PC-9 (cell line): ENCODE measurements at places on chromosomes 3 and 15. TPM values are rescaled to one million over a fixed set of nuclear protein-coding genes. Genes with fewer than 3 reads are reported as not detected.

GRCh38 chr3:188178293-188178936, 24.5 kb downstream of the LPP start:
- DNase-seq = no peak
- no peak overlapping the region for H3K27ac ChIP-seq
- H3K4me3 ChIP-seq = no peak overlapping the region
- H3K36me3 ChIP-seq = peaks cover 13% of the 10 kb centered on the region; the same call in 1 of the 2 replicates
- peaks cover 27% of the 10 kb centered on the region for H3K4me1 ChIP-seq

GRCh38 chr15:57668016-57668415, 38.5 kb upstream of the POLR2M start:
- no peaks in the 10 kb centered on the region for H3K36me3 ChIP-seq
- no peak overlapping the region for H3K27ac ChIP-seq
- no peaks in the 10 kb centered on the region for H3K27me3 ChIP-seq
- DNase-seq = no peak
- no peak overlapping the region for H3K4me3 ChIP-seq

- DNase-seq = no peak
- no peak overlapping the region for H3K27ac ChIP-seq
- peaks cover 15% of the 10 kb centered on the region for H3K4me1 ChIP-seq
- no peaks in the 10 kb centered on the region for H3K27me3 ChIP-seq
- no peaks in the 10 kb centered on the region for H3K36me3 ChIP-seq
Observed at GRCh38 chr3:48475188-48475587, 28.7 kb downstream of the ATRIP start.

DNA sequence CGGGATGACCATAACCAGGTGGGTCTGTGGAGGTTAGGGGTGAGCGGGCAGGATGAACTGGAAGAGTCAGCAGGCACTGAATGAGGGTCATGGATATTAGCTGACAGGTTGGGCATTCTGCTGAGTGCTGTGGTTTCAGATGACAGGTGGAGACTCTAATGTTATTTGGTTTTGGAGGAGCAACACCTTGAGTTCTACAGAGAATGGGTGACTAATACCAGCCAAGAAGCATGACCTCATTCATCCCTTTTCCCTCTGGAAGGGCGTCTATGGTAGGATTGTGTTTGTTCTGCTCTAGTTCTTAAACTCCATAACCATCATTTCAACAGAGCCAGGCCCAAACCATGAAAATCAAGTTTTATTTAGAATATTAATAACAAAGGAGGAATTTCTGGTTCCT, 550.7 kb upstream of the LMCD1 start:
- H3K27me3 ChIP-seq = no peaks in the 10 kb centered on the region
- H3K4me1 ChIP-seq = no peaks in the 10 kb centered on the region
- H3K36me3 ChIP-seq = no peaks in the 10 kb centered on the region
- no peak overlapping the region for H3K4me3 ChIP-seq
- DNase-seq = no peak

- H3K4me3 ChIP-seq = no peak overlapping the region
- no peak overlapping the region for H3K27ac ChIP-seq
- DNase-seq = no peak
- H3K4me1 ChIP-seq = no peaks in the 10 kb centered on the region; the same call in 1 of the 2 replicates
- no peaks in the 10 kb centered on the region for H3K27me3 ChIP-seq
- no peaks in the 10 kb centered on the region for H3K36me3 ChIP-seq
Observed at GRCh38 chr3:108302570-108302969, 6.2 kb downstream of the HHLA2 start.

- no peak for DNase-seq
- H3K27me3 ChIP-seq = no peaks in the 10 kb centered on the region
- no peaks in the 10 kb centered on the region; the same call in 1 of the 2 replicates for H3K4me1 ChIP-seq
- H3K4me3 ChIP-seq = no peak overlapping the region
Observed at GRCh38 chr15:33988384-33988783, 20.1 kb downstream of the CHRM5 start.

DNA sequence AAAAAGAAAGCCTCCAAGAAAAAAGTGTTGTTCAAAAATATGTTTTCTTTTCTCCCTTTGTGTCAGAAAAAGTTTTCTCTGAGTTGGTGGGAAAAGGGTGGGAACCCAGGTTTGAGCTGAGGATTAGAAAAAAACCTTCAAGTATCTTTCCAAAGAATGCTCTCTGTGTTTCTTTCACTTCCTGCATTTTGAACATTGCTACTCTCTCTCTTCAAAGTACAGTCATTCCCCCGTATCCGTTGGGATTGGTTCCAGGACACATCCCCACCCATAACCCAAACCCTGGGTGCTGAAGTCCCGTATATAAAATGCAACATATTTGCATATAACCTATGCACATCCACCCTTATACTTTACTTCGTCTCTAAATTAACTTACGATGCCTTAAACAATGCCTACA, 139.6 kb downstream of the TMCO5A start:
- H3K36me3 ChIP-seq = no peaks in the 10 kb centered on the region
- H3K4me3 ChIP-seq = no peak overlapping the region
- H3K27ac ChIP-seq = no peak overlapping the region
- peaks cover 26% of the 10 kb centered on the region for H3K4me1 ChIP-seq
- no peak for DNase-seq

GRCh38 chr3:26920646-26921478, 298.3 kb downstream of the LRRC3B start:
- no peaks in the 10 kb centered on the region for H3K27me3 ChIP-seq
- no peaks in the 10 kb centered on the region for H3K36me3 ChIP-seq
- H3K27ac ChIP-seq = no peak overlapping the region
- no peaks in the 10 kb centered on the region for H3K4me1 ChIP-seq

GRCh38 chr3:182962166-182962565, 18.2 kb downstream of the DCUN1D1 start:
- H3K27me3 ChIP-seq = no peaks in the 10 kb centered on the region
- H3K36me3 ChIP-seq = peaks cover 42% of the 10 kb centered on the region
- DNase-seq = no peak

DNA sequence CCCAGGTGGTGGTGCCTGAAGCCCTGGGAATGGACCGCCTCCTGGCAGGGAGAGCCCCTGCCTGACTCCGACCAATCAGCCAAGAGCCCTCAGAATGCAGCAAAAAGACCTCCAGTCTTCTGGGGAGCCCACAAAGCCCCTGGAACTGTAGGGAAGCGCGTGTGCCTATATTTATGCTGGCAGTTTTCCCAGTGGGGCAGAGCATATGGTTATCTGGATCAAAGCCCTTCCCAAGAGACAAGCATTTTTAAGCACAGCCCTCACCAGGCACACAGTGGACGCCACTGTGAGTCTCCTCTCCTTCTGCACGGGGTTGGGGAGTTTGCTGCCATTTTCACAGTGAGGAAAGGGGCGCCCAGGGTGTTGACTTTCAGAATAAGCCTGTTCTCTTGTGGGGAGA, 80.9 kb upstream of the RPL32 start:
- no peak overlapping the region for H3K27ac ChIP-seq
- H3K27me3 ChIP-seq = no peaks in the 10 kb centered on the region
- 0 out of 2 replicates have a peak, but pooled peaks cover 5% of the 10 kb centered on the region for H3K4me1 ChIP-seq
- H3K4me3 ChIP-seq = no peak overlapping the region

- no peak overlapping the region for H3K4me3 ChIP-seq
- 0 out of 2 replicates have a peak, but pooled peaks cover 11% of the 10 kb centered on the region for H3K4me1 ChIP-seq
- peak; percentile 64 for DNase-seq
Observed at GRCh38 chr15:78322243-78322642, 17.9 kb upstream of the CRABP1 start.

DNA sequence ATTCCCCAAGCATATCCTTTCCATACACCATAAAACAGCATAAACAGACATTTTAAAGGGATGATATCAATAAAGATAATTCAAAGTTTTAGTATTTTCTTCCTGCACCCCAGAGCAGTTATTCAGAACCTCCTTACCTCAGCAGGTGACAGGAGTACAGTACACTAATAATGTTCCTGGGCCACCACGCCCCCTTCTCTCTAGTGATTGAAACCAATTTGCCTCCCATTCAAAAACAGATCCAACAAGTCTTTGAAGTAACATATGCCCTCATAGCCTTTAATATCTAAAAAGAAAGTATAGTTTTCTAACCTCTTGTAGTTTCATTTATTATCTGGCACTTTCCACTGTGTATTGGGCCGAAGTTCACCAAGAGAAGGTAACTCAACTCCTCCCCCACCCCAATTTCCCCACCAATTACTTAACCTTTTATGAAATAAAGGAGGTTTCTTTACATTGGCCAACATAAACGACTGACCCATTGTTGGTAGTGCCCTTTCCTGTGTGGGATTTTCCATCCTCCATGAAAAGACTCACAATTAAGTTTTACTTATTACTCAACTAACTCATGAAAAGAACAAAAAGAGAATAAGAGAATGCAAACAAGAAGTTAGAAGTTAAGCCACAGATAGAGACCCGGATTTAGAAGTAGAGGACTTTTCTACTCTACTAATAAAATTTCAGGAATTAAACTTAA, 5.0 kb upstream of the ATP8B4 start:
- no peak for DNase-seq
- no peaks in the 10 kb centered on the region for H3K27me3 ChIP-seq
- no peak overlapping the region for H3K4me3 ChIP-seq
- H3K27ac ChIP-seq = no peak overlapping the region

- no peaks in the 10 kb centered on the region for H3K36me3 ChIP-seq
- no peaks in the 10 kb centered on the region for H3K27me3 ChIP-seq
- H3K27ac ChIP-seq = no peak overlapping the region
- no peaks in the 10 kb centered on the region for H3K4me1 ChIP-seq
- no peak for DNase-seq
Observed at GRCh38 chr3:31384117-31384516, 148.6 kb upstream of the STT3B start.

DNA sequence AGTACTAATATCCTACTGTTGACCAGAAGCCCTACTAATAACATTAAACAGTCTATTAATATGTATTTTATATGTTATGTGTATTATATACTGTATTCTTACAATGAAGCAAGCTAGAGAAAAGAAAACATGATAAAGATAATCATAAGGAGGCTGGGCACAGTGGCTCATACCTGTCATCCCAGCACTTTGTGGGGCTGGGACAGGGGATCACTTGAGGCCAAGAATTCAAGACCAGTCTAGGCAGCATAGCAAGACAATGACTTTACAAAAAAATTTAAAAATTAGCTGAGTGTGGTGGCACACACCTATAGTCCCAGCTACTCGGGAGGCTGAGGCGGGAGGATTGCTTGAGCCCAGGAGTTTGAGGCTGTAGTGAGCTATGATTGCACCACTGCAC, 8.9 kb upstream of the HERC1 start:
- DNase-seq = no peak
- peaks cover 6% of the 10 kb centered on the region for H3K4me1 ChIP-seq
- H3K4me3 ChIP-seq = no peak overlapping the region
- H3K27ac ChIP-seq = no peak overlapping the region
- no peaks in the 10 kb centered on the region for H3K36me3 ChIP-seq

DNA sequence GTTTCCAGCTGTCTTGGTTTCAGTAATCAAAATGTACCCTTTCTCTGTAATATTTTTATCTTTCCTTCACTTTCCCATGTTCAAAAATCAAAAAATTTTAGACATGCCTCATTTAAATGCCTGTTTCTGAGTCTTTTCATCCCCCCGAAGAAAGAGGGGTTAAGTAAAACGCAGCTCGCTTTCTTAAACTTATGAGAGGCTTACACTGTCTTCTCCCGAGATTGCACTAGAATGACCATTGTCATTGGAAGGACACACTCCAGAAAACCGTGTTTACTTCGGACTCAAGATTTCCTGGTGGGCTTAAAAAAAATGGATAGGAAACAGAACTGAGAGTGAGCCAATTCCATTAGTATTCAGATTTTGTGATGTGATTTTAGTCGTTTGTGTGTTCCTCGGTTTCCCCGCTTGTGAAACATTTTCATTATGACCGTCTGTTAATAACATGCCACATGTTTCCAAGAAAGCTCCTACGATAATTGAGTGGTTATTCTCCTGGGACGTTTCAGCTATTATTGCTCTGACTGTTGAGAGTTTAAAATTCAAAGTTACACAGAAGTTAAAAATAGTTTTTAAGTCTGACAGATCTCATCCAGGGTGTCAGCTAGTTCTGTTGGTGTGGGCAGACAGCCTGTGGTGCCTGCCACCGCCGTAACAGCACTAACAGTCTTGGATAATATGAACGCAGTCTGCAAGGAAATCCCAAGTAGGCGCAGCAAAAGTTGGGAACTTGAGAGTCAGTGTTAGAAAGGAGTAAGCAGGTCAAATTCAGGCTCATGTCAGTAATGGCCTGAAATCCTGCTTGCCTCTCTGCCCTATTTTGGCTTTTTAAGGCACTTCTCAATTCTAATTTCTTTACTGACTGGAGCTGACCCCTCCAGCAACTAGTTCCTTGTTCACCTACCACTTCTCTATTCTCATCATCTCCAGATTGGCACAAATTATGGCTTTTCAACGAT, 1.5 kb downstream of the CRYBG3 start:
- no peak for DNase-seq
- H3K4me1 ChIP-seq = peaks cover 19% of the 10 kb centered on the region
- no peaks in the 10 kb centered on the region for H3K27me3 ChIP-seq
- no peaks in the 10 kb centered on the region for H3K36me3 ChIP-seq
- H3K27ac ChIP-seq = no peak overlapping the region
- H3K4me3 ChIP-seq = peak overlapping the region; percentile 71

- no peaks in the 10 kb centered on the region for H3K4me1 ChIP-seq
- DNase-seq = no peak
- no peaks in the 10 kb centered on the region for H3K27me3 ChIP-seq
- H3K4me3 ChIP-seq = no peak overlapping the region
- H3K36me3 ChIP-seq = no peaks in the 10 kb centered on the region
Observed at GRCh38 chr3:150035301-150035779, 64.6 kb upstream of the PFN2 start.

GRCh38 chr3:32323604-32324003, 68.0 kb upstream of the CMTM7 start:
- DNase-seq = no peak
- H3K4me3 ChIP-seq = no peak overlapping the region
- H3K36me3 ChIP-seq = no peaks in the 10 kb centered on the region

- H3K27me3 ChIP-seq = no peaks in the 10 kb centered on the region
- DNase-seq = peak; percentile 46
- peaks cover 35% of the 10 kb centered on the region for H3K4me1 ChIP-seq
- H3K27ac ChIP-seq = 0 out of 2 replicates have a peak overlapping the region, but pooled peaks have one; percentile 1
- no peak overlapping the region for H3K4me3 ChIP-seq
Observed at GRCh38 chr3:195384952-195385351, 57.9 kb downstream of the ACAP2 start.

GRCh38 chr3:114404590-114404989, 110.8 kb downstream of the TIGIT start:
- no peak overlapping the region for H3K4me3 ChIP-seq
- H3K27ac ChIP-seq = no peak overlapping the region

DNA sequence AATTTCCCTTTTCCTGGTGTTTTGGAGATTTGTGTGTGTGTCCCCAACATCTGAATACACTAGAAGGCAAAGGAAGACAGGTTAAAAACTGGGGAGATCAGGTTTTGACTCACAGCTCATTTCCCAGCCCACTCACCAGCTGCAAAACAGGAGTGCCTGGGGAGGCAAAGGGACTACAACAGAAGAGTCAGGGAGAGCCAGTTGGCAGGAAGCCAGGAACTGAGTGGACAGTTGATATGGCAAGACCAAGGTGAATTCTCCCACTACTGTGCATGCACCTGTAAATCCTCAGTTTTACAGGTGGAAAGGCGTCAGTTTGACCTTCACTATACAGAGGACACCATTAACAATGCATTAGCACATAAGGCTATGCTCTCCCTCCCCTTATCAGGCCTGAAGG, 901.5 kb upstream of the SEMA6D start:
- no peak for DNase-seq
- H3K4me1 ChIP-seq = no peaks in the 10 kb centered on the region
- no peak overlapping the region for H3K4me3 ChIP-seq
- H3K27me3 ChIP-seq = no peaks in the 10 kb centered on the region
- no peaks in the 10 kb centered on the region for H3K36me3 ChIP-seq
- H3K27ac ChIP-seq = no peak overlapping the region

Gene GNB4
- 18.0 and 19.4 TPM in 2 replicates for total RNA-seq

Gene DAG1
- total RNA-seq = 156 and 206 TPM in 2 replicates

Gene GRIP2
- total RNA-seq = not detected in 2 replicates

Gene THBS1
- 406 and 512 TPM in 2 replicates for total RNA-seq

Gene RAF1
- 65.3 and 72.4 TPM in 2 replicates for total RNA-seq

Gene MCF2L2
- total RNA-seq = 1.7 and 2.3 TPM in 2 replicates

Gene ARNT2
- 1.1 and 4.3 TPM in 2 replicates for total RNA-seq

Gene PP2D1
- total RNA-seq = not detected in 2 replicates

Gene SERINC4
- 0.46 TPM in 1 of 2 replicates, not detected in the other for total RNA-seq

Gene PCSK6
- 26.3 and 27.2 TPM in 2 replicates for total RNA-seq
